Stimulated activated naive B cell treated with anti-CD40 and anti-IgM and Interleukin-4, amounts not matched to agents 10 μg/mL and 1 μg/mL and 100 μg/mL, for 72 hours (primary cell): ENCODE measurements at places on chromosomes 2 and 18.

- no peak for DNase-seq
These were observed 57.3 kb downstream of the FARSB start for GRCh38 chr2:222598611-222599010.

GRCh38 chr18:8036551-8036950, 469.4 kb downstream of the PTPRM start:
- DNase-seq: no peak

DNA sequence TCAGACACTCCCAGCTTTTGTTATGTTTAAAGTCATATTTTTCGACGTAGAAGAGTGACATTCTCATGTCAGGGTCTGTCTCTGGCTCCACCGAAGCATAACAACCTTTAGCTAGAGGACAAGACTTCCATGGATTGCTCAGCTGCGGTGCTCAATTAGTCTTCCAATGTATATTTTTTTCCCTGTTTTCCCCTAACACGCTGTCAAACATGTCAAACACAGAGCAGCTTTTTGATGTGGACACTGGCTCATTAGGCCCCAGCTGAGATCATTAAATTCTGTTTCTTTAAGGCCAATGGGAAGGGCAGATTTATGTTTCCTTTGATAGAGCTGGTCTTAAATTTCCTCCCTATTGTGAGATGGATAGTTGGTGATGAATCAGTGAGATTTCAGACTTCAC, 525.4 kb downstream of the PIK3C3 start:
- no peak for DNase-seq

- no peak for DNase-seq
These were observed 3.8 kb downstream of the CD28 start for GRCh38 chr2:203710226-203710625.

- no peak for DNase-seq
These were observed 688 bp downstream of the CDH20 start for GRCh38 chr18:61333746-61334490.

DNA sequence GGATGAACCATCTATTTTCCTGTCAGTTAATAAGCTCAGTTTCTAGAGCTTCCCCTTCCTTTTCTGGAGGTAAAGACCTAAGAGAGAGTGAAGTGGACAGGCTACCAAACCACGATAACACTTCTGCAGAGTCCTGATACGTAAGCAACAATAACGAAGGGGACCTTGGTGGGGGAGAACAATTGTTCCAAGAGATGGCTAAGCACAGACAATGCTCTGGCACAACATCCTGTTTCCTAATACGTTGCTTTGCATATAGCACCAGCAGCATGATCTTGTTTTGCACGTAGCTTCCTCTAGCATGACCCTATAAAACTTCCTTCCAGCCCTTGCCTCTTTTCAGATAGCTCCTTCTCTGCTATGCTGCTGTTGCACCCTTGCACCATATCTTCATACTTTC, 247.3 kb downstream of the RAD51AP2 start:
- no peak for DNase-seq

DNA sequence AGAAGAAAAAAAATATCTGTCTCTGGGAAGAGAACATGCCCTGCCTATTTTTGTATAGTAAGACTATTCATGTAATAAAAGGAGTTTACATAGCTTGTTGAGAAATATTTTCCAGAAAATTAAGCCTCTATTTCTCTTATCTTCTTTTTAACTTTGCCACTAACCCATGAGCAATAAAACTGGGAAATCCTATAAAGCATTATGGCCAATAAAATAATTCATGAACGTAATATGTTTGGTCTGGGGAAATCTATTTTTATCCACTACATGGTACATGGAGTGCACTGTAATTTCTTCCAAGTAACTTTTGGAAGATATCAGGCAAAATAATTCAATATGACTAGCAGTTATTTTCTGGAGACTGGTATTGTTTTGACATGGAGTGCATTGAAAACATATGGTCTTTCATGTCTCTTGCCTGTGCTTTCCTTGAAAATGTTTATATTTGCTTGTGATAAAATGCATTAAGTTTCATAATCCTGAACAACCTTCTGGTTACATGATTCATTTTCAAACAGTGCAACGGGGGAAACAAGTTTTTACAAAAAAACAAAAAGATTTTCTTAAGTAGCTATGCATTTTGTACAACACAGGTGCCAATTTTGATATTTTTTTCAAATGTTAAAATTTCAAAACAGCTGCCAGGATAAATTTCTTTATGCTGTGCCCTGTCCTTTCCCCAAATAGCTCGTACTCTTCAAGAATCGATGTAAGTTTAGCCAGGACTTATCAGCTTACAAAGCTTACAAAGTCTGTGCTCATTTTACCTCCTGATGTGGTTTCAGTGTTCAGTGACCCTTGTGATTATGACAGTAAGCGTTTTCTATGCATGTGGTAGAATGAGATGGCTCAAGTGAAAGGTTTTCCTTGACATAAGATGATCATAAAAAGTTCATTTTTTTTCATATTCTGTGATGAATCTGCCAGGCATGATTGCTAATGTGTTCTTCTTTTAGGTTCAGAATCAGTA, 194.5 kb downstream of the UBE2E3 start:
- DNase-seq: no peak

DNA sequence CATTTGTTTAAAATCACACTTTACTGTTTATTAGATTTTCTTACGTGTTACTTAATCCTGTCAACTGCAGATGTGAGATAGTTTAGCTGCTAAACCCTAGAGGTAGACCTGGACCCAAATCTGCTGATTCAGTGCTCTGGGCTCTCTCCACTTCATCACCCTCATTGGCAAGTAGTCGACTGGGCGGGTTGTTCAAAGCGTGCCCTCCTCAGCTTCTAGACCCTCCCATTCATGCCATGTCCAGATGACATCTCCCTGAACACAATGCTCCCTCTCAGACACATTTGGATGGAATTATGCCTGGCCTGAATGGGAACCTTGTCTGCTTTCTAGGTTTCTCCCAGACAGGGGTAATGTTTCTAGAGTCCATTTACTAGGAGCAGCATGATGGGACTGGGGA, 43.7 kb downstream of the RPIA start:
- no peak for DNase-seq

DNA sequence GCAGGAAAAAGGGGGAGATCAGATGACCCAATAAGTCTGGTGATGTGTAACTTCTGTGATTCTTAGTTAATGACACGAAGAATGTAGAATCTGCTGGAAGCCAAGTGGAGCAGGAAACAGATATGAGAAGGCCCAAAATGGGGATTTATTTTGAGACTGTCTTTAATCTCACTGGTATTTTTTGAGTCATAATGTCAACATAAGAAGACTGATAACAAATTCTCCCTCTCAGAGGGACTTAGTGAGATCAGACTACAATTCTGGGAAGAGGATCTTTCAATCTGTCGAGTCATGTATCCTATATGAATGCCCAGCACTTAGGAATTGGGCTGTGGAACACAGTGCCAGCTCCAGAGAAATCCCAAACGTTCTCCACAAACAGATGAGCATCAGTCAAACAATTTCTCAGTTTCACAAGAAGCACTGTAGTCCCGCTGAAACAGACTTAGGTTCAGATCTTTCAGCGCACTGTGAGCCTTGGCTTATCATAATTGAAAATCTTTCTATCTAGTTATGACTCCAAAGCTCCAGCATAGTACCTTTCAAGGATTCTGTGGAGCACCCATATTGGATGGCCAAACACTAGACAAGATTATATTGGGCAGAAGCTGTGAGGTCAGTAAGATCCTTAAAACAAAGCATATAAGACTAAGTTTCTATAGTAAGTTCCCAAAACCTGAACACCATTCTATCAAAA, 738.2 kb downstream of the LRP1B start:
- no peak for DNase-seq

DNA sequence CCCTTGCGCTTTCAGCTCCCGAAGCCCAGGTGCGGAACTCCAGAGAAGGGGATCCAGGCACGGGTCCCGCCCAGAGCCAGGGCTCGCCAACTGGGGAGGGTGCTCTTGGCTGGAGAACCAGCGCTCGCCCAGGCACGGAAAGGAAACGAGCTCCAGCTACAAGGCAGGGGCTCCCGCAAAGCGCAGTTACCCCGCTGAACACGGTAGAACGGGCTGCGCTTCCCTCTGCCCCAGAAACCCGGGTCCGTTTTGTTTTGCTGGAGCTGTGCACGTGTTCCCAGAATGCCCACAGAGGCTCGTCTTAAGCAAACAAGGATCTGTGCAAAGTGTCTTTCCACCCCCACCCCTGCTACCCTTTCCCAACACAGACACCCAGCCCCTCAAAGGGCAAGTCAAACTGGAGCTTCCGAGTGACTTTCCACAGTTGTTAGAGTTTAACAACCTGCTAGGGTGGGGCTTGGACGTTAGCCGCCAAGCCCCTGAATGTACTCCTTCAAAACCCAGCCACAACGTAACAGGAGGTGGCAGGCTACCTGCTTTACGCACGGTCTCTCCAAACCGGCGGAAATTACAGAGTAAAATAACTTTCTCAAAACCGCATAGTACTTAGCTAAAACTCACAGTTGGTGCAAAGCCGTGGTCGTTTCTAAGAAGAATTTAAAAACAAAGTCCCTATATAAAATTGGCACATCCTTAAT, 775 bp downstream of the RNF125 start:
- peak; percentile 28 for DNase-seq

DNA sequence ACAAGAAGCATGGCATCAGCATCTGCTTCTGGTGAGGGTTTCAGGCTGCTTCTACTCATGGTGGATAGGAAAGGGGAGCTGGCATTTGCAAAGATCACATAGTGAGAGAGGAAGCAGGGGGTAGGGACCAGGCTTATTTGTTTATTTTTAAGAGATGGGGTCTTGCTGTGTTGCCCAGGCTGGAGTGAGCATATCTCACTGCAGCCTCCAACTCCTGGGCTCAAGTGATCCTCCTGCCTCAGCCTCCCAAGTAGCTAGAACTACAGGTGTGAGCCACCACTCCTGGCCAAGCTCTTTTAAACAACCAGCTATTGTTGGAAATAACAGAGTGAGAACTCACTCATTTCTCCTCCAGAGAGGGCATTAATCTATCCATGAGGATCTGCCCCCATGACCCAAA, 269.4 kb upstream of the FBXO11 start:
- no peak for DNase-seq

DNA sequence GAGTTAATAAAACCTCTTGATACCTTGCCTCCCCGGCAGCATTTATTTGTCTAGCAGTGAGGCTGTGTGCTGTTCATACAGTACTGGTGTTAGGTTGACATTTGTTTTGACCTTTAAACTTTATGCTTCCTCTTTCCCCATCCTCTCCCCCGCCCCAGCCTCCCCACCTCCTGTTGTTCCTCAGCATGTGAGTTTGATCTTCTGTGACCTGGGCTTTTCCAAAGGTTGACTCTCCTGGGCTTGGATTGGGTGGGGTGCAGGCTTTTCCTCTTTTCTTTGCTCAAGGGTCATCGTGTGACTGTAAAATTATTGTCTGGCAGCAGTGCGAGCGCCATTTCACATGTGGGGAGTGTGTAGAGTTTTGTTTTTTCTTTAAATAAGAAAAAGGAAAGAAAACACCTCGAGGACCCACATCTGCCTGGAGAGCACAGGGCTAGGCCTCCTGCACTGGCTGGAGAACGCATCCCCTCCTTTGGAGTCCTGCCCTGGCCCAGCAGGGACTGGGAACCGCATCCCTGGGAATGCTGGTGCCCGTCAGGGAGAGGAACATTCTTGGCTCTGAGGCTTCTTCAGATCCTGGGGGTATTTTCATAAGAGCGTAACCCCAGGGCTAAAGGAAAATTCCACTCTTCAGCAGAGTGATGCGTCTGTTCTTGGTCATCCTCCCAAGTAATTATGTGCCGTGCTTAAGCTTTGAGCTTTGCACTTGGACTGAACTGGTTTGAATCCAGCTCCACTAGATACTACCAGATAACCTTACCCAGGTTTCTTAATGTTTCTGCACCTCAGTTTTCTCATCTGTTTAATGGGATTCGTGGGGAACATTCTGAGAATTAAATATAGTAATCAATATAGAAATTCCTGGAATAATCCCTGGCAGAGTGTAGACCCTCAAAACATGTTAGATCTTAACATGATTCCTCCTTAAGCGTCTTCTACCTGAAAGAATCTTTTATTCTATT, 91.5 kb downstream of the SETBP1 start:
- no peak for DNase-seq

- no peak for DNase-seq
These were observed 705.1 kb upstream of the GCFC2 start for GRCh38 chr2:76415821-76416220.

DNA sequence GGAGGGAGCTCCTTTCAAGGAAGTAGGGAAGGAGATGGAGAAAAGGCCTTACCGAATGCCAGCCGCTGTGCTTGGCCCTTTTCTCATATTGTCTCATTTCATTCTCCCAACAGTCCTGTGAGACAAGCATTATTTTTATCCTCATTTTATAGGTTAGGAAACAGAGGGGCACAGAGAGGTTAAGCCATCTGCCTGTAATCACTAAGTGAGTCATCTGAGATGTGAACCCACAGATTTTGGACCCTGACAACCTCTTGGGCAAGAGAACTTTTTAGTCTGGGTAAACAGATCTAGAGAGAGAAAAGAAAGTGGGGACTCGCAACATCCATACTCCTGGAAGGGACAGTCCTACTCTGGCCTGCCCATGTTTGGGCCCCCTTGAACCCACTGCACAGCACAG, 91.7 kb upstream of the LCLAT1 start:
- DNase-seq: no peak

DNA sequence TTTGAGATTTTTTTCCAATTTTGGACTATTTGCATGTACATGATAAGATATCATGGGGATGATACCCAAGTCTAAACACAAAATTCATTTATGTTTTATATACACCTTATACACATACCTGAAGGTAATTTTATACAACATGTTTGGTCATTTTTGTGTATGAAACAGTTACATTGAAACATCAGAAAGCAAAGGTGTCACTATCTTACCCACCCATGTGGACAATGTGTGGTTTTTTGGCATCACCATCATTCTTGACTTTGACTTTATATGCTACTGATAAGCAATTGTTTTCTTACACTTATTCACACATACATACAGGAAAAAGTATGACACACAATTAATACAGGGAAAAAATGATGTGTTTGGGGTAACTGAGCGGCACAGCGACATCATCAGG, 51.0 kb upstream of the ACVR1 start:
- DNase-seq: no peak

DNA sequence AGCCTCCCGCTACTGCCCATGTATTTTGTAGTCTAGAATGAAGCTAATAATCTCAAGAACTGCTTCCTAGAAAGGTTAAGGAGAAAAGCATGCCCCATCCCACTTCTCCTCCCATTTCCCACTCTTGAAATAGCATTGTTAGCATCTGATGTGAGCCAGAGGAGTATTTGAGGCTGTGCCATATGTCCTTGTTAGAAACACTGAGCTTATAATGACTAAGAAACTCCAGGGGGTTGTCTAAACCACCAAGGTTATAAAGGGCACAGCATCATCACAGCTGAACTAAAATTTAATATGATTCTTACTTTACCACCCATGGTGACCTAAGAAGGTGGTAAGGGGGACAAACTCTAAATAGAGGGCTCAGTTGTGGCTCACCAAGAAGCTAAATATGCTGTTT, 16.6 kb downstream of the TSPYL6 start:
- DNase-seq: no peak

- no peak for DNase-seq
These were observed 23.7 kb downstream of the B3GNT2 start for GRCh38 chr2:62219407-62220159.

- DNase-seq: no peak
These were observed 46.4 kb downstream of the TEX51 start for GRCh38 chr2:126945118-126945517.

- DNase-seq: no peak
These were observed 1.3 kb downstream of the TMEM131 start for GRCh38 chr2:97994476-97994875.

GRCh38 chr2:18799397-18799796, 210.0 kb upstream of the NT5C1B start:
- DNase-seq: no peak

- DNase-seq: no peak
These were observed 63.4 kb downstream of the SPATS2L start for GRCh38 chr2:200369886-200370285.

- DNase-seq: no peak
These were observed 69.7 kb downstream of the LYPD6 start for GRCh38 chr2:149399934-149400615.
